ENCODE measurements at places on chromosomes 6 and 20.
A peak's percentile ranks its signal among the peaks of the same experiment; 100 is the strongest.

- DNase-seq = peak; percentile 25
Observed at GRCh38 chr6:160132776-160133338, 11.2 kb downstream of the SLC22A1 start.

DNA sequence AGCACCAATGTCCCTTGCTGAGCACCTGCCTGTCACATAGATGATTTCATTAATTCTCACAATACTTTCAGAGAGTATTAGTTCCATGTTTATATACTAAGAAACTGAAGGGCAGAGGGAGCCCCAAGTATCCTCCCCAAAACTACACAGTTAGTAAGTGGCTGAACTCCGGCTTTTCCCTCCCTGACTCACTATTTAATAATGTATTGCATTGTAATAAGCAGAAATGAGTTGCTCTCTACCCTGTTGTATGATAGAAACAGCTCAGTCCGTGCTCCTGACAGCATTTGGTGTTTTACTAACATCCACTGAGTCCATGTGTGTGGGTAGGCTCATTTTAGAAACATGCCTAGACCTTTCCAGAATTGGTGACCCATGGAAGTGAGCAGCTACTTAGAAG, 76.8 kb downstream of the OLIG3 start:
- peak; percentile 5 for DNase-seq

GRCh38 chr6:168035098-168035660, 37.7 kb downstream of the KIF25 start:
- DNase-seq = peak; percentile 77

GRCh38 chr6:25874822-25875562, 949 bp upstream of the SLC17A3 start:
- DNase-seq = no peak

DNA sequence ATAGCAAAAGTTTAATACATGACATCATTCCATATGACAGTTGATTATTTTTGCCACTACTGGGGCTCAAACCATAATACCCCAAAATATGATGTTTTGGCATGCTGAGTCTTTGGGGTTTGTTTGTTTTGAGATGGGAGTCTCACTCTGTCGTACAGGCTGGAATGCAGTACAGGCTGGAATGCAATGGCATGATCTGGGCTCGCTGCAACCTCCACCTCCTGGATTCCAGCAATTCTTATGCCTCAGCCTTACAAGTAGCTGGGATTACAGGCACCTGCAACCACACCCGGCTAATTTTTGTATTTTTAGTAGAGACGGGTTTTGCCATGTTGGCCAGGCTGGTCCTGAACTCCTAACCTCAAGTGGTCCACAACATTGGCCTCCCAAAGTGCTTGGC, 1.3 kb upstream of the MRS2 start:
- DNase-seq = no peak

DNA sequence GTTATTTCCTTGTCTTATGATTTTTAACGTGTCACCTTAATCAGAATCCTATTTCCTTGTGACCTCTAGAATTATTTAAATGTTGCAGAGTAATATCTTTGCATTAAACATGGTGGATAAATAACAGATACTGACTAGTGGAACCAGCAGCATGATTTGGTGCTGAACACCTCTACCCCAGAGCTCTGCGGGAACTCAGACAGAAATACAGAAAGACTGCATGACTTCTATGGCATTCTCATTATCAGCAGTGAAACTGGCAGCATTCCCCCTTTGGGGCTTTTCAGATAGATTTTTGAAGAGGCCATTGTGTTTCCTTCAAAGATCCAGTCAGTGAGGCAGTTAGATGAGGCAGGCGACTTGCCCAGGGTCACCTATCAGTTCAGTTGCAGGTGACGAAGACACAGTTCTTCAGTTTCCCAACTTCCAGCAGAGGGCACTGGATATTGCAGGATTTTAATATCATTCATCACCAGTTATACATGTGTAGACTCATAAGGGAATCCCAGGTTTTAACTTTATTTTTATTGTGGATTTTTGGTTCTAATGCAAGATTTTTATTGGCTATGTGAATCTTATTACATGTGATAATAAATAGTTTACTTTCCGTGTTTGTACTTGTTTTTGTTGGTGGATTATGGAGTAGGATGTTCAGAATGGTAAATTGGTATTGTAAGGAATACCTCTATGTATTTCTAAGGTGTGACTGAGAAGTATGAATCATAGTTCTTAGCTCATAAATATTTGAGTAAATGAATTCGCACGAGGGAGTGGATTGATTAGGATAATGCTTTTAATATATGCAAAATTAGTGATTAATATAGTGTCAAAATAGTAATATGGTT, 81.3 kb downstream of the AFDN start:
- peak; percentile 38 for DNase-seq

DNA sequence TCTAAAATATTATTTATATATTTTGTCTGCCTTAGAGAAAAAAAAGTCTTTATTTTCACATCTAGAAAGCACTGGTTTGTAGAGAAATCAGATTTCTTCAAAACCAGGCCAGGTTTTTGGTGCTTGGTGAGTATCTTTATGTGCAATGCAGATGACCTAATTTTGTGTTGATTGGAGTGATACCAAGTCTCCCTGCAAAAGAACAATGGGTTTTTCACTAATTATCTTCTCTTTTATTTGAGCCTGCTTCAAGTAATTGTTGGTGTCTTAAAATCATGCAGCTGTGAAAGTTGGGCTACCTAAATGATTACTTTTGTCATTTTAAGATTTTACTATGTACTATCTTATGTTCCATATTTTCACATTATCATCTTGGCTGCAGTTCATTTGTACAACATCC, 874.7 kb downstream of the TFAP2A start:
- DNase-seq = no peak
